ENCODE measurements at places on chromosomes 7 and 10. TPM values are rescaled to one million over a fixed set of nuclear protein-coding genes. Genes with fewer than 3 reads are reported as not detected.

- DNase-seq: no peak
Measured at GRCh38 chr10:88077977-88078376, 214.6 kb downstream of the PTEN start.

- no peak for DNase-seq
Measured at GRCh38 chr10:58444321-58444720, 59.1 kb downstream of the TFAM start.

DNA sequence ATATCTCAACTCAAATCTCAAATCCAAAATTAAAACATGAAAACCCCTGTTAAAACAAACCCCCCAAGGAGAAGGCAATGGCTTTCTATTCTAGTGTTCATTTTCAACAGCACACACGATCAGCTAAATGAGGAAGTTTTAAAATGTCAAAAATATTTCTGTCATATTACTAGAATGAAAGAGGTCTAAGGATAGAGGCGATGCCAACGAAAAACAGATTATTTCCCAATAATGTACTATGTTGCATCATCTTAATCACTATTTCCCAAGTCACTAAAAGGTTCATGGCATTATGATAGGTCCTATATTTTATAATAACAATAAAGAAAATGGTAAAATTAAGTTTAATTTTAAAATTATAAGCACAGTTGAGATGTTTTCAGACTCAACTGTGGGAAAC, 10.1 kb downstream of the CNOT4 start:
- DNase-seq: no peak

DNA sequence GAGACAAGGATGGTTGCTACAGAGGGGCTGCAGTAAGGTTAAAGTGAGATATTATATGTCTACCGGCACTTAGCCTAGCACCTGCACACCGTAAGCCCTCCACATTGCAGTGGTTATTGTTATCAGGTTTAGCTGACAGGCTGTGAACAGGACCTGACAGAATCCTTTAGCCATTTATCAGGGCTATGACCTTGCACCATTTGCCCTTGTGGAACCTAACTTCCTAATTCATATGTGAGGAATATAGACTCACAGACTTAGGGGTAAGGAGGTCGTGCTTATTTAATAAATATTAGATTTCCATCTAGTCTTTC, 10.1 kb downstream of the NCOA4 start:
- no peak for DNase-seq

DNA sequence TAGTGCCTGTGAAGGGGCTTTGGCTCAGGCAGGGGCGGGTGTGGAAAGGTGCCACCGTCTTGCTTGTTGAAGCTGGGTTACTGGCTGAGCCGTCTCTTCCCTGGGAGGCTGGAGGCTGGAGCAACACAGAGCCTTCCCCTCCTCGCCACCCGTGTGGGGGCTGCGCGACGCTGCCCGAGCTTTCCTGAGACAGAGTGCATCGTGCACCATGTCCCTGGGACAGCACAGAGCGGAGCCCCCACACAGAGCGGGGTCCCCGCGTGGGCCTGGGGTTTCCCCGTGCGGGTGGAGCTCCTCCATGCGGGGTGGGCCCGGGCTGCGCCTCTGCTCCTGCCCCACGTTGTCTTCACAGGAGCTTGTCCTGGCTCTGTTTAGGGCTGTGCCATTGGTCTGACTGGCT, 69.9 kb downstream of the INPP5A start:
- no peak for DNase-seq

- no peak for DNase-seq
Measured at GRCh38 chr7:50164559-50165170, 71.6 kb upstream of the ZPBP start.

SPOCK2 gene
- 1.8 TPM for total RNA-seq

C10orf143 gene
- 4.7 TPM for total RNA-seq

GRCh38 chr10:47287365-47287802, 12.6 kb upstream of the GDF10 start:
- no peak for DNase-seq

GIMAP8 gene
- 6.3 TPM for total RNA-seq

GRCh38 chr7:100367676-100368613, 5.3 kb upstream of the PILRA start:
- peak; percentile 51 for DNase-seq

TRAPPC14 gene
- 4.1 TPM for total RNA-seq

- DNase-seq: peak; percentile 48
Measured at GRCh38 chr10:22712956-22713852, 1.2 kb downstream of the PIP4K2A start.

CHST15 gene
- 8.9 TPM for total RNA-seq

DNA sequence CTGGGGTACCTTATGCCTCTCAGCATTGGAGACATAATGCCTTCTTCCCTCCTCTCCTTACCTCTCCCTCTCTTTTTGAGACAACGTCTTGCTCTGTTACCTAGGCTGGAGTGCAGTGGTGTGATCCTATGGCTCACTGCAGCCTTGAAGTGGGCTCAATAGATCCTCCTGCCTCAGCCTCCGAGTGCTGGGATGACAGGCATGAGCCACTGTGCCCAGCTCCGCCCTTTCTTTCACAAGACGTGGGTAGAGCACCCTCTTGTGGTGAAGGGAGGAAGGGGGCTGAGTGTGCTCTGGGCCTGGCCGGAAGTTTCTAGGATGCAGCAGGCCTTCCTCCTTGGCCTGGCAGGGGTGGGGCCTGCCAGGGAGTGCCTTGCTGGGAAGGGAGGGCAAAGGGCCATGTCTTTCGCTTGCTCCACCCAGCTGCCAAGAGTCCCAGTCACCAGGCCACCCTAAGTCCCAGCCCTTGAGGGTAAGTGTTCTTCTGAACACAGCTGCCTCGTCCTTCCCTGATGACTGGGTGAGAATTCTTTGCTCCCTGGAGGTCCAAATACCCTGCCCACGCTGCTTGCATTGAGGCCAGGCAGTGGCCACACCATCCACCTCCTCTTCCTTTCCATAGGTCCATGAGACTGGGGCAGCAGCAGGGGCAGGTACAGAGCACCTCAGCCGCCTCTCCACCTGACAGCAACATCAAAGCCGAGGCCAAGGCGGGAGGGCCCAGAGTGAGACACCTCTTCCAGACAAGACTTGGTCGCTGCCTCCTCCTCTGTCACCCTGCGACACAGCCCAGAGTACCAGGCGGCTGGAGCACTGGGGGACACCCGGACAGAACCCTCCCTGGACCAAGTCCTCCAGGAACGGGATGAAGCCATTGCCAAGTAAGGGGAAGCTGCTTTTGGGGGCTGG, 3.7 kb downstream of the ABHD11 start:
- DNase-seq: peak; percentile 84

- DNase-seq: no peak
Measured at GRCh38 chr10:127694580-127695193, 42.3 kb upstream of the FOXI2 start.

DNA sequence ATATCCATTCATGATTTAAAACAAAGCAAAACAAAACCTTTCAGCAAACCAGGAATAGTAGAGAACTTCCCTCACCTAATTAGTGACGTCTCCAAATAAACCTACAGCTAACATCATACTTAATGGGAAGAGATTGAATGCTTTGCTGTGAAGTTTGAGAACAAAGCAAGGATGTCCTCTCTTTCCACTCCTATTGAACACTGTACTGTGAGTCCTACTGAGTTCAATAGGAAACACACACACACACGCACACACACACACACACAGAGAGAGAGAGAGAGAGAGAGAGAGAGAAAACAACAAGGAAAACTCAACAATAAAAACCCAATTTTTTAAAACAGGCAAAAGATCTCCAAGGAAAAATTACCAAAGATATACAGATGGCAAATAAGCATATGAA, 32.3 kb downstream of the PODXL start:
- DNase-seq: no peak

GRCh38 chr7:55595511-55595910, 23.2 kb upstream of the VOPP1 start:
- DNase-seq: no peak

GRCh38 chr10:78775891-78776290, 292.9 kb upstream of the ZMIZ1 start:
- no peak for DNase-seq

BUD31 gene
- 49.1 TPM for total RNA-seq
